RWPE1 (cell line): ENCODE measurements at places on chromosomes 5 and 9.

DNA sequence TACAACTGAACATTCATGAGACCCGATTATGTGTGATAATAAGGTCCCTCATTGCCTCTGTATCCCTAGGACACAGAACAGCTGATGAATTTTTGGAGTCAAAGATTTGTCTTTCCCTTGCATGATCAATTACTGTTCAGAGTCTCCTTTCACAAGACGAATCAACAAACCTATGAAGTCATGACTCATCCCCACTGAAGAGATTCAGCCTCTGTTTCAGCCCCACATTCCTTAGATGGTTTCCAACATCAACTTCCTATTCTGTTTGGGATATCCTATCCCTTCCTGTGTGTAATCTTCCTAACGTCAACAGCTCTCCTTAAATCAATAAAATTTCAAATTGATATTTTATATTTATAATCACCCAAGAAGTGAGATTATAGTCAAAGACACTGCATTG lies 199.0 kb downstream of the DNAH5 start:
- DNase-seq = peak; percentile 60

DNA sequence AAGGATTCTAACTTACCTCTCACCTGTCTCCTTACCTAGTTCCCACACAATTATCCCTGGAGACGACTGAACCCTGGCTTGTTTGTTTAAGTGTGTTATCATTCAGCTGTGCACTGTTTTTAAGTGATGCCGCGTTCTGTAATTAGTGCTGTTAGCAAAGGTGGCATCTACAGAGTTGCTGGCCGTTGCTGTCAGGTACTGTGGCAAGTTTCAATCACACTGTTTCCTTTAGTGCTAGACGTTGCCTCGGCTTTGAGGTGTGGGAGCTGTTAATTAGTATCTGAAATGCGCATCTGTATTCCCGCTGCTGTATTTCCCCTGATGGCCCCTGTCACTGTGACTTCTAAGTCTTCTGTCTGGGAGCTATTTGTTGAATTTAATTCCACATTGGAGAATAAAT lies 193.8 kb upstream of the GAS1 start:
- DNase-seq = no peak

GRCh38 chr5:149181732-149182131 lies 40.4 kb downstream of the ABLIM3 start:
- DNase-seq = no peak

- peak; percentile 68 for DNase-seq
These were observed 929 bp downstream of the SH3PXD2B start for GRCh38 chr5:172453206-172453985.

GRCh38 chr5:180525399-180525798 lies 31.2 kb downstream of the CNOT6 start:
- no peak for DNase-seq

DNA sequence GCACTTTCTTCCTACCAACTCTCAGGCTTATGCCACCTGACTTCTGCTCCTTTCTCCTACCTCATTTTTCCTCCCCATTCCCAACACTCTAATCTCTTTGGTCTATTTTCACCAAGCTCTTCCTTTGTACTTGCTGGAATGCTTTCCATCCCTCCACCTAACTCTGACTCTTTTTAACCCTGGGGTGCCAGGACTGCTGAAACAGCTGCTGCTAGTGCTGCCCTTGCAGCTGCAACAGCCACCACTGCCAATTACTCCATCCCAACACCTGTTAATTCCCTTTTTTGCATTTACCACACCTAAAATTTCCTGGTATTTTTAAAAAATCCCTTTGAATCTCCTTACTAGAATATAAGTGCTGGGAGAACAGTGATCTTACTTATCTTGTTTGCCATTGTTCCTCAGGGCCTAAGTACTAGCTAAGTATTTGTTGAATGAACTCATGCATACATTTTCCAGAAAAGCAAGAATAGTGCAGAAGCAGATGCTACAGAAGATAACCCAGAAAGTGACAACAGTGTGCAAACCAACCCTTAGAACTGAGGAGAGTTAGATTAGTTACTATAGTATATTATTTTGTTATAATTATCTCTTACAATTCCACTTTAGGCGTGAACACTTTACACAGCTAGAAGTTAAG lies 11.5 kb downstream of the NADK2 start:
- no peak for DNase-seq

- no peak for DNase-seq
These were observed 172.8 kb downstream of the NR3C1 start for GRCh38 chr5:143230676-143230996.

DNA sequence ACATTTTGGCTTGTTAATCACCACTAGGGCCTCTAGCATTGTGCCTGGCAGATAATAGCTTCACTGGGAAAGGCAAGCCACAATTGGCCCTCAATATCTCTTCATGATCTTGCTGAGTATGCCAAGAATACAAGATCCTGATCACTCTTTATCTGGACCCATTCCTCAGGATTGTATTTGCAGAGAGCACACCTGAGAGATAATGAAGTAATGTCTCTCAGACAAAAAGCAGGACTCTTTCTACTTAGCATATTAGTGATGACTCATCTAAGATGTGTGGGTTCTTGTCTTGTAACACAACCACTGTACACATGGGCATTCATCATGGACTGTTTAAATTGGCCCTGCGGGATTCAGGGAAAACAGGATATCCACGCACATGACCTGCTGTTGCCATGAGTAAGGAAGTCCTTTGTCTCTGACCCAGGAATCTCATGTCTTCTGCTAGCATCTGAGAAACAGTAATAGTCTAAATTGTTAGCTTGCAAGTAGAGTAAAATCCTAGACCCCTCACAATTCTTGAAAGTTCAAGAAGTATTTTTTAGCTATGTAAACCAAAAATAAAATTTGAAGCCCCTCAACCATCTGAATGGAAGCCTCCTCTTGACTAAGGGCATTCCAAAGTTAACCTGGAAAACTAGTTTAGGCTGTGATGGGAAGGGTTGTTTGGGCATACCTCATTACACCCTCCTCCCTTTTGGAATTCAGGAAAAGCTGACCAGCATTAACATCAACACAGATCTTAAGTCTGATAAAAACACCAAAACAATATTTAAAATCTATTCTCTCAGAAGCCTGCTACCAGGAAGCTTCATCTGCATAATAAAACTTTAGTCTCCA lies 28.0 kb upstream of the NFIL3 start:
- no peak for DNase-seq
